ENCODE measurements at places on chromosomes 6 and 20.

- no peak for DNase-seq
Observed at GRCh38 chr6:137265561-137266308, 46.5 kb upstream of the IFNGR1 start.

DNA sequence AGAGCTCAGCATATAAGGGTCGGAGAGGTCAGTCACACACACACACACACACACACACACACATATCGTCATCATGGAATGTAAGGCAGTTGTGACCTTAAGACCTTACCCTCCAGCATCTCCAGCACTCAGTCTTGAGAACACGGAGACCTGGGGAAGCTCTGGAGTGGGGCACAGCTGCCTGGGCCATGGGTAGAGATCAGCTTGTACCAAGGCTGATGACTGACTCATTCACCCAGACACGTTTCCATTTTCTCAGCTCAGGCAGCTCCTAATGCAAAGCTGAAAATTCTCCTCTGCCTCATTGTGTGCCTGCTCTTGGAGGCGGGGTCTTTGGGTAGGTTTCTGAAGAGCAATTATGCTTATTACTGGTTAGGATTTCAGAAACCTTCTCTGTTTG is 38.3 kb upstream of the PDYN start:
- no peak for DNase-seq

GRCh38 chr6:89033461-89033860 is 47.1 kb upstream of the PNRC1 start:
- no peak for DNase-seq

GRCh38 chr6:130776287-130776925 is 50.8 kb upstream of the SMLR1 start:
- no peak for DNase-seq

DNA sequence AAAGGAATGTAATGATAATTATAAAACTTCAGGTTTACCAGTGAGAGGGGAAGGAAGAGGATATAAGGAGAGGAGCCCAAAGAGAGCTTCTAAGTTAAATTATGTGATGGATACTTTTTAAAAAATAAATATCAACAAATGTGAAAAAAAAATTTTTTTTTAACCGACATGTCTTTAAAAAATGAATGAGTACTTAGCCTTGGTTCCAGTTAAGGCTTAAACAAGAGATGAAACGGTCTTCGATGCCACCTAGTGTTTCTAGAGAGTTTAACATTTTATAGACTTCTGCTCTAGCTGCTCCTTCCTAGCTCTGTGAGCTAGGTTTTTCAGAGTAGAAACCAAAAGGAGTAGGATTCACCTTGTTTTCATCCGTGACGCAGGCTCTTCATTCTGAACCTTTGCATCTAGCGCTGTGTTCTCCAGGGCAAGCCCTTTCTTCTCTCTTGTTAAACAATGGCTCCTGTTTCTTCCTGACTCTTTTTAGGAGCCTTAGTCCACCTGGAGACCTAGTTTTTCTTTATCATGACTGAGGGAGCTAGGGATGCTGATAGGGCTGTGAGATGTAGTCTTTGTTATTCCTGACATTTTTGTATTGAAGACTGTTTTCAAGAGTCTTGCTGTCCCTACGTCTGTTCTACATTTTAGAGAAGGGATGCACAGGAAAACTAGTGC is 42.4 kb upstream of the GNRH2 start:
- peak; percentile 78 for DNase-seq

- no peak for DNase-seq
Observed at GRCh38 chr6:21941926-21942325, 348.4 kb downstream of the SOX4 start.

DNA sequence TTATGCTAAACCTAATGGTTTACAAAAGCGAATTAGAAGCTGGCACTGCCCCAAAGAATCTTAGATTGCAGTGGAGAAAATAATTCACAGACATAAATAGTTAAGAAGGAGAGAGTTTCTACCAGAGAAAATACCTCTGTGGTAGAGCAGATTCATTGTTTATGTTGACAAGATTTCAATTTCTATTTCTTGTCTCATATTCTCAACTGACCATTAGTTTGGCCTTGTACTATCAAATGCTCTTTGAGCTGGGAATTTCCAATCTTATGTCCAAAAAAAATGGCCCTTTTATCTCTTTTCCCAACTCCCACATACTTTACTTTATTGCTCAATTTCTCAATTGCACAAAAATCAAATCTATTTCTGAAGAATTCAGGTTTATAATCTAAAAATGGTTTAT is 804.1 kb upstream of the CITED2 start:
- peak; percentile 36 for DNase-seq

- DNase-seq: no peak
Observed at GRCh38 chr20:60446267-60447111, 488.3 kb downstream of the CDH26 start.

Data from GM03348 (cell line).